Fibroblast of the aortic adventitia (primary cell): ENCODE measurements at places on chromosomes 5 and 9.
A peak's percentile ranks its signal among the peaks of the same experiment; 100 is the strongest.

DNA sequence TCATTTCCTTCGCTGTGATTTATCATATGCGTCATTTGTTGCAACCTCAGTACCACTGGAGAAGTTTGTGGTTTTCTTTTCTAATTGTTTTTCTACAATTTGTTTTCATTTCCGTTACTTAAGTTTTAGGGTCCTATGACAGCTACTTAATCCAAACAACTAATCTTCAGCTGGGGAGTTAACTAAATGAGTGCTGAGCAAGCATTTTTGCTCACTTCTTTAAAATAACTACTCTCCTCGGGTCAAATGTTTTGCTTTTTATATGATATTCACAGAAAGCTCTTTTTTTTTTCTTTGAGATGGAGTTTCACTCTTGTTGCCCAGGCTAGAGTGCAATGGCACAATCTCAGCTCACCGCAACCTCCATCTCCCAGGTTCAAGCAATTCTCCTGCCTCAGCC is 14.6 kb upstream of the ICE1 start:
- DNase-seq, result no peak

DNA sequence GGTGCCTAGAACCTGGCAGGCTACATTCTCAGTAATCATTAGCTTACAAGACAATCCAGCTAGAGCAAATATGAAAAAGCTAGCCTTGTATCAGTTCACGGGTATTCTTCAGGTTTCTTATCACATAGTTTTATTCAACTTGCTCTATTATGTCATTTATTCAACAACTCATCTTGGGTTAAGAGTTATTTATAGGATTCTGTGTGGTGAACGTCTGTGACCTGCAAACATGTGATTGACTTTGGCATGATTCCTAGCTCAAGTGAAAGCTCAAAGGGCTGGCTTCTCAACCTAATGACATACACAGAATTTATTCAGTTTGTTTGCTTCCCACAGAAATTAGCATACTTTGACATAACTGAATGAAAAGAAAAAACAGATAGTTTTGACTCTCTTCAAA is 173.1 kb downstream of the PLPPR1 start:
- DNase-seq, result no peak

DNA sequence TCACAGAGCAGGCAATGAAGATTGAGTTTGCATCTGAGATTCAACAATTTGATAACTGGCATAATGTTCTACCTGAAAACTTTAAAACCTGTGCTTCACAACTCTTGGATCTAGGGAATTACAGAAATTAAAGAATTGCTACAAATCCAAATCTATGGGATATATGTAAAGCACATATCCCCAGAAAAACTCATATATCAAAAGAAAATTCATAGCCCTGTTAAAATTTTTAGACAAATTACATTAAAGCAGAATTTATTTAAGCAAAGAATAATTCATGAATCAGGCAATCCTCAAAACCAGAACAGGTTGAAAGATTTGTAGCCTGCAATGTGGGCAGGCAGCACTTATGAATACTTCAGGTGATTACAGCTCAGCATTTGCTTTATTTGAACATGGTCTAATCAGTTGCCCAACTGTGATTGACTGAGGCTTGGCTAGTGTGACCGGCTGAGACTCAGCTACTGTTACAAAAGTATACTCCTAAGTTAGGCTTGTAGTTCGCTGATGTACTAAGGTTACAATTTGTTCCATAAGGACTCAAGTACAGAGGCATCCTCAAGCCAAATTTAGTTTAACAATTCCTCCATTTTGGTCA is 10.3 kb upstream of the UBTD2 start:
- DNase-seq, result no peak

DNA sequence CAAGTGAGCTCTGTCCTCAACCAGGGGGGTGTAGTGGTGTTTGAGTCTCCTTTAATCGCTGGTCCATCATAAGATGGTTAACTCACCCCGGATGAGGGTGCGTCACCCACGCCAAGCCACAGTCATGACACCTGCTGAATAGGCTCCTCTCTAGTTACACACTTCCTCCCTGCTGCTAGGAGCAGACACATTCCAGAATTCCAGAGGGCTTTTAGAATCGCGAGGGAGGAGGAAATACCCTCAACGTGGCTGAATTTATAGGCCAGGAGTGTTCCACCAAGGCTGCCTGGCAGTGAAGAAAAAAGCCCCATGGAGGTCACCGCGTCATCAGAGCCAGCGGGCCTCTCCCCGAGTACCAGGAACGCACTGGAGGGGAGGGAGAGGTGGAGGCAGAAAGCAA is 5.1 kb downstream of the GLRX start:
- peak; percentile 28 for DNase-seq

GRCh38 chr9:7144265-7145046 is 386.7 kb downstream of the KDM4C start:
- DNase-seq, result no peak

DNA sequence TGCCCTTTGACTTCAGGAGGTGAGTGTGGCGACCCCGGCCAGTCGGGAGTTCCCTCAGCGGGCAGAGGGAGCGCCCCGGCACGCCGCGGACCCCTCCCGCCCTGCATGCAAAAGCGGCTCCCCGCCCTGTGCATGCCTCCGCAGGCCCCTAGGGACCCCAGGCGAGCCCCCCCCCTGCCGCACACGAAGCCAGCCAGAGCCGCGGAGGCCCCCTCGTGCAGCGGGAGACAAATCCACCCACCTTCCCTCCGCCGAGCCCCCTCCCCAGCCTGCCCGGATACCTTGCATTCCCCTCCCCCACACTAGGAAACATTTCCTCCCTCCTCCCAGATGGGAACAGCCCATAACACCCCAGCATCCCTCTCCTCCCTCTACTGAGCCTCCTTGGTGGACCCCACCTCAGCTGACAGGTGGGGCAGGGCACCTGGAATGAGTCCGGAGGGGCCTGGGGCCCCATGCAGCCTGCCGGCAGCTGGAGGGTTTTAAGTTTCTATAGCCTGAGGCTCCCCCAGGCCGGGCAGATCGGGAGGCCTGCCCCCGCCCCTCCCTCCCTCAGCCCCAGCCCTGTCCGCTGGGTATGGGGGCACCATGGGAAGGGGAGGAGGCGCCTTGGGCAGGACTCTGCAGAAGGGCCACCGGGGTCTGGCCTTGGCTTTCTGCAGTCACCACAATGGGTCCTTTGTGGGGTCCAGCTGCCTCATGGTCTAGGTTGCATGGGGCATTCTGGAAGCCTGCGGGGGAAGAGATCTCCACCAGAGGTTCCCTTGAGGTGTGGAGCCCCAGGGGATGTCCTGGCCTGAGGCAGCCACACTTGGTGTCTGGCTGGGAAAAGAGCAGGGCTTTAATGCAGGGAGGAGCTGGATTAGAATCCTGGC is 601 bp downstream of the ERGIC1 start:
- DNase-seq, result no peak

DNA sequence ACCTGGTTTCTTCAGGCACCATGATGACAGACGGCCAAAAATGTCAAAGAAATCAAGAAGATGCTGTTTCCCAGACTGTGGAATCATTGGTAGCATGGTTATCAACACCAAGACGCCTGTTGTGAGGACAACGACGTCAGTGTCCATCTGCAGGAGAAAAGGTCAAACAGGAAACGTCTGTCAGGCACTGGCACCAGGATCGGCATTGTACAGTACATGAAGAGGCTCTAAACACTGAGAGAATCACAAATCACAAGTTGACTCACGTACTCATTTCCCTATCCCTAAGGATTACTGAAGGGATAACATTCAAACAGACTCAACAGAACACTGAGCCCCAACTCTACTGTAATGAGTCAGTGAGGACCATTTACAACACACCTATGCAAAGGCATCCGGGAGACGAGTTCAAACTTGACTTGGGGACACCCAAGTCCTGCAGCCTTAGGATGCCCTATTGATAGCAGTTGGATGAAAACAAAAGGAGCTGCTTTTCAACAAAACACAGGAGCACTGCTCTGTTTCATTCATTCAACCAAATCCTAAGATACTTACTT is 21.0 kb downstream of the TSC1 start:
- no peak for DNase-seq

- DNase-seq, result no peak
Measured at GRCh38 chr5:135441919-135442318, 5.2 kb downstream of the DCANP1 start.

GRCh38 chr5:72281430-72281763 is 38.6 kb downstream of the MRPS27 start:
- no peak for DNase-seq

- no peak for DNase-seq
Measured at GRCh38 chr5:38796742-38797108, 49.1 kb upstream of the OSMR start.

DNA sequence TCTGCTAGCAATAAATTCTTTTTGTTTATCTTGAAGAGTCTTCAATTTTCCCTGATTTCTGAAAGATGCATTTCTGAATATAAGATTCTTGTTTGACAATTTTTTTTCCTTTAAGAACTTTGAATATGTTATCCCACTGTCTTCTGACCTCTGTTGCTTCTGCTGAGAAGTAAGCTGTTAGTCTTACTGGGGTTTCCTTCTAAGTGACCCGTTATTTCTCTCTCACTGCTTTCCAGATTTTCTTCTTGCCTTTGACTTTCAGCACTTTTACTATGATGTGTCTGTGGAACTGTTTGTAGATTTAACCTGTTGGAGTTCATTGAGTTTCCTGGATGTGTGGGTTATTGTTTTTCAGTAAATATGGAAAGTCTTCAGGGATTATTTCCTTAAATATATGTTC is 205.3 kb upstream of the NFIL3 start:
- DNase-seq, result no peak

DNA sequence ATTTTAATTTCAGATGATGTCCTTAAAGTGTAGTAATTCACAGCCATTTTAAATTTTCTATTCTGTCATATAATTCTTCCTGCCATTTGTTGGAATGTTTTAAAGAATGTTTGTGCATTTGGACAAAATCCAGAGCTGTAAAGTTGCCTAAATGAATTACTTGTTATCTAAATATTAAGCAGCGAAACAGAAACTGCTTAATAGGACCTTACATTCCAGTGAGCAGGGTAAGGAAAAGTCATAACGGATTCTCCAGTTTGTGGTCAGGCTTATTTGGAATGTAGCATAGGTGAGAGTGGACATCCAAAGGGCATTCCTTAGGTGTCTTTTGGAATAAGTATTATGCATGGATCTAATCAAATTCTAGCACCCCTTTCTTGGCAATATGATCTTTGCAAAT is 410.4 kb upstream of the PTPRD start:
- DNase-seq, result no peak

DNA sequence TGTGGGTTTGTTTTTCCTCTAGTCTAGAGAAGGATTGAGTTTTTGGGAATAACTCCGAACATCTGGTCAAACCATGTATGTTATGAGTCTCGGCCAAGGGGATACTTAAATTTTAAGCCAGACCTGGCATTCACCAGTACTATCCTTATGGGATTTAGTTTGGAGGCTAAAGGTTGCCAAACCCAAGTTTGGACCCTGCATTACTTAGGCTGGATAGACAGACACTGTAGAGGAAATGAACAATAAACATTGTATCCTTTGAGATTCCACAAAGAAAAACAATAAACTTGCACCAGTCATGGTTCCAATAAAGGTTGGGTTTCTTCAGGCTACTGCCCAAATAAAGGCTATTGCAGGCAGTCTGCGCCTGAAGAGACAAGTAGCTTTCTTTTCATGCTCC is 296.7 kb upstream of the MEF2C start:
- DNase-seq, result peak; percentile 22

GRCh38 chr9:76594764-76595424 is 135.9 kb downstream of the GCNT1 start:
- DNase-seq, result no peak

DNA sequence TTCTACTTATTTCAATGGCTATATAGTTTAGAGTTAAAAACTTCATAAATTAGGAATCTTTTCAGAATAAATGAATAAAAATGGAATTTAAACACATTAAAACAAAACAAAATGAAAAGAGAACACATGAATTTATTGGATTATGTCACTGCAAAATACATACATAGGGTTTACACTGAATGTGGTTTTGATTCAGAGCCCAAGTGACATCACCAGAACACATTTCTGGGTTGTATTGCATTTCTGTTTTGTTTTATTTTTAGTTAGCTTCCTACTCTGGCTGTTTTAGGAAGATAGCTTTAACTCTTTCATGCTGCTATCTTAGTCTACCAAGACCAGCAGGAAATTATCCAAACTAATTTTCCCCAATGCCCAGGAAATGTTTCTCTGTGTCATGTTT is 1935.0 kb downstream of the EFNA5 start:
- DNase-seq, result no peak

- DNase-seq, result peak; percentile 71
Measured at GRCh38 chr5:96339862-96340261, 93.2 kb downstream of the PCSK1 start.

- DNase-seq, result no peak
Measured at GRCh38 chr5:38997591-38997990, 76.6 kb downstream of the RICTOR start.

- DNase-seq, result peak; percentile 25
Measured at GRCh38 chr9:133787754-133788025, 49.5 kb upstream of the SARDH start.

GRCh38 chr5:142600611-142601358 is 85.1 kb downstream of the FGF1 start:
- DNase-seq, result peak; percentile 71

- peak; percentile 12 for DNase-seq
Measured at GRCh38 chr9:124122321-124122720, 110.8 kb downstream of the LHX2 start.

- no peak for DNase-seq
Measured at GRCh38 chr9:31045810-31046209, 1338.6 kb upstream of the ACO1 start.

- no peak for DNase-seq
Measured at GRCh38 chr5:89470658-89471057, 587.7 kb upstream of the MEF2C start.
